ENCODE measurements at places on chromosomes 1 and 21.

- peak; percentile 20 for DNase-seq
Observed at GRCh38 chr1:55155522-55155921, 59.6 kb downstream of the USP24 start.

DNA sequence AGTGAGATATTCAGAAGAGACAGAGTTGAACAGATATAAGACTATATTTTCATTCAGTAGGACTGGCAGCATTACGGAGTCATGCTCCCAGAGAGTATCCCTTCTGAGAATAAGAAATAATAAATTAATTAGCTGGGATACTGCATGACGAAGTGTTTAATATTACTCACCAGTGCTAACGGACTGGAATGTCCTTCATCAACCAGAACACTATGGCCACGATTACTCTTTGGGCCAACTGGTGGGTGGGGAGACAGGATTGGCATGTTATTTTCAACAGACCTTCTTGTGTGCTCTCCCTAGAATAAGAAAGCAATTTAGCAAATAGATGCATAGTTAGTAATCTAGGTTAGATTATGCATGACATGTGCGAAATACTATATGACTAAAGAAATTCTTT lies 32.4 kb downstream of the ERICH3 start:
- no peak for DNase-seq

GRCh38 chr1:244456586-244456985 lies 4.5 kb upstream of the CATSPERE start:
- no peak for DNase-seq

DNA sequence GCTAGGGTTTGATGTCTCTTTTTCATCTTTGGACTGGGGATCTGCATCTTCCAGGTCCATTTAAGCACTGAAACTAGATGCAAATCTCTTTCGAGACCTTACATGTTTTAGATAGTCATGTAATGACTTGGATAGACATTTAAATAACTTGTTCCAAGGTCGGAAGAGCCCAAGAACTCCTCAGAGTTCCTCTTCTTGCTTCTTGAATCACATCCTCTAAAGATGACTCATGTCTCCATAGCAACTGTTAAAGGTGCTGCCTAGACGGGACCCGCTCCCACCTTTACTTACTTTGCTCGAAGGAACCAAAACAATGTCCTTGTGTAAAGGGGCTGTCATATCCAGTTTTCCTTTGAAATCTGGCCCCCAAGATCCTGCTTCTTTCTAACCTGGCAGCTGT lies 130.0 kb downstream of the EDEM3 start:
- no peak for DNase-seq

GRCh38 chr1:163980394-163980793 lies 578.6 kb upstream of the PBX1 start:
- no peak for DNase-seq

DNA sequence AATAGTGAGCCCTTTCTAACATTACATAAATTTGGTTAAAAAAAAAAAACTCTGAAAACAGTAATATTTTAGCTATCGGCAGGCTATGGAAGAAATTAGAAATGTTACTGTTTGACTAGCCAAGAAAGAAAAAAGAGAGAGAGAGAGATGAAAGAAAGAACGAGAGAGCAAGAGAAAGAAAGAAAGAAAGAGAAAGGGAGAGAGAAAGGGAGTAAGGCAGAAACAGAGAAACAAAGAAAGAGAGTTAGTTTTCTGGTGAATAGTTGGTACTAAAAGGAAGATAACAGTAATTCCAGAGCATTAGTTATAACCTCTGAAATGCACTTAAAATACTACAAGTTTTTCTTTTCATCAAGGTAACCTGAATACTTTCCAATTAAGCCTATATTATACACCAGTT lies 160.3 kb upstream of the HP1BP3 start:
- DNase-seq: no peak

- no peak for DNase-seq
Observed at GRCh38 chr1:180525715-180526039, 23.3 kb upstream of the ACBD6 start.

GRCh38 chr1:100626397-100626796 lies 88.5 kb downstream of the GPR88 start:
- DNase-seq: no peak

DNA sequence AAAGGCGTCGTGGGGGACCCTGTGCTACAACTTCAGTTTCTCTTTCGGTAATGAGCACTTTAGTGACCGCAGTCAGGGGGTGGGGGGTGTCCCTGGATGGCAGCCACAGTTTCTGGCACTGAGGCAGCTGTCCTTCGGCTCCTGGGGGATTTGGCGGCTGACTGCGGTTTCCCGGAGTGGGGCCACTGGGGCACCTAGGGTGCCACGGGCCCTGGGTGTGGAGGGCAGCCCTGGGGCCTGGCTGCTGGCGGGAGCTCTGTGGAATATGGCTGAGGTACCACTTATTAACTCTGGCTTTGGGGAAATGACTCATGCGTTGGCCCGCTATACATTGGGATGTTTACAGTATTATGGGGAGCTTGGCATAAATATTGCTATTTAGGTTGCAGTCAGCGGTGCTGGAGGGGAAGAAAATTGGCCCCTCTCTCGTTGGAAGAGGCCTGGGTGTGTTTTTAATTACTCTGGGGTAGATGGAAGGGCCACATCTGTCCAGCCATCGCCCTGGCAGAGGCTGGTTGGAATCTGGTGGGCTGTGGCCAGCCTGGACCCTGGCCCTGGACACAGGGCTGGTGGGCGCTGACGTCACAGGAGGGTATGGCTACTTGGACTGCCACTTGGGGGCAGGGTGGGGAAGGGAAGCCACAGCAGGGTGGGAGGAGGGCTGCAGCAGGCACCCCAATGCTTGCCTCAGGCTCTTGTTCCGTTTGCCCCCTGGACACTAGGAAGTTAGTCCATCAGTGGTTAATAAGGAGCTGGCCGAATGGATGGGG lies 2.0 kb downstream of the EPHB2 start:
- DNase-seq: no peak

DNA sequence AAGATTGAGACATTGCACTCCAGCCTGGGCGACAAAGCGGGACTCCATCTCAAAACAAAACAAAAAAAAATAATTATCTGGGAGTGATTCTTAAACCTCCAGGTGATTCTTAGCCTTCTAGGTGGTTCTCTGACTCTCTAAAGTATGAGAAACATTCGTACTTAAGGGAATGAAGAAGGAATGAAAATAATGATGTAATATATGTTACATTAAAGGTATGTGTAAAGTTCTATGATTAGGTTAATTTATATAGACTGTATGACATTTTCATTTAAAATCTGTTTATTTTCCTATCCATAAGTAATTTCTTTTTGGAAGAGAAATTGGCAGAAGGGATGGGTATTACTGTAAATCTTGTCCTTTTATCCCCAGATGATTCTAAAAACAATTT lies 34.7 kb downstream of the OSBPL9 start:
- no peak for DNase-seq

GRCh38 chr1:44848456-44849181 lies 5.6 kb upstream of the PTCH2 start:
- peak; percentile 57 for DNase-seq

- peak; percentile 50 for DNase-seq
Observed at GRCh38 chr21:42414928-42415769, 11.4 kb downstream of the UBASH3A start.

GRCh38 chr1:16168622-16169360 lies 12.9 kb upstream of the EPHA2 start:
- no peak for DNase-seq

GRCh38 chr1:10374442-10374860 lies 24.4 kb upstream of the PGD start:
- no peak for DNase-seq
